LoVo (cell line): ENCODE measurements at places on chromosomes 3 and 15.

DNA sequence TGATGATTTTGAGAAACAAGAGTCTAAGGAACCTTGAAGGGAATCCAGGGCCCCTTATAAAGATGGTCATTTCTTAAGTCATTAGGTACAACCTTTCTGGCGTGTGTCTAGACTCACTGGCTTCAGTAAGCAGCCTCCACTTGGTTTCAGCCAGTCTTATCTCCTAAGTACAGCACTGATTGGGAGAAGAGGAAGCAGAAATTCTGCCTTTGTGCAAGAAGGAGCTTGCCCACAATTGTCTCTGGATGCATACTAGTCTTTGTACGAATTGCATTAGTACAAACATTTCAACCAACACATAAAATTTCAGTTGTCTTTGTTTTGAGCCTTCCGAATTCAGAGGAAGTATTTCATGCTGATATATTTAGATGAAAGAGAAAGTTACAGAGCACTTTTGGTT is 139.4 kb downstream of the SLCO3A1 start:
- DNase-seq = no peak

DNA sequence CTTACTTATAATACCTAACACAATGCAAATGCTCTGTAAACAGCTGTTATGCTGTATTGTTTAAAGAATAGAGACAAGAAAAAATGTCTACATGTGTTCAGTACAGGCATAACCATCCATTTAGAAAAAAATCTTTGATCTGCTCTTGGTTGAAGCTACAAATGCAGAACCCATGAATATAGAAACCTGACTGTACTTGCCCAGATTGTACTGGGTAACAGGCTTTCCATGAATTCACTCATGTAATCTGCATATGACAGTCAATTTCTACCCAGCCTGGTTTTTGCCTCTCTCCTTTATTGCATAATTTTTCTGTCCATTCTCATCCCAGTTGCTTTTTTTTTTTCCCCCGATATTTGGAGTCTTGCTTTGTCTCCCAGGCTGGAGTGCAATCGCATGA is 62.6 kb upstream of the ETV5 start:
- DNase-seq = no peak

DNA sequence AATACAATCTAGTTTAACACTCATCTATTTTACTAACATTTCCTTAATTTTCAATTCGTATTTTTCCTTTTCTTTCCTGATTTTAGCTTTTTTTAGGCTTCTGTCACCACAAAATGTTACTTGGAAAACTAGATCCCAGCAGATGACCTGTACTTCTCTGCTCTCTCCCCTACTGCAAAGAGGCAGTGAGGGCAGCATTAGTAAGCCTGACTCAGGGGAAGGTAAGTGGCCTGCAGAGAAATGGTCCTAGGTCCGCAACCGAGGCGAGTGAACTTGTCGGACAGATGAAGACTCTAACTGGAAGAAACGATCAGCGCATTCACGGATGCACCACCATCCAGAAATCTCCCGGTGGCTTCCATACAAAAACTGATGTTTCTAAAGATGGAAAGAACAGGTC is 20.4 kb downstream of the TMEM43 start:
- DNase-seq = no peak

- peak; percentile 46 for DNase-seq
Measured at GRCh38 chr3:185176750-185177359, 24.0 kb upstream of the C3orf70 start.

DNA sequence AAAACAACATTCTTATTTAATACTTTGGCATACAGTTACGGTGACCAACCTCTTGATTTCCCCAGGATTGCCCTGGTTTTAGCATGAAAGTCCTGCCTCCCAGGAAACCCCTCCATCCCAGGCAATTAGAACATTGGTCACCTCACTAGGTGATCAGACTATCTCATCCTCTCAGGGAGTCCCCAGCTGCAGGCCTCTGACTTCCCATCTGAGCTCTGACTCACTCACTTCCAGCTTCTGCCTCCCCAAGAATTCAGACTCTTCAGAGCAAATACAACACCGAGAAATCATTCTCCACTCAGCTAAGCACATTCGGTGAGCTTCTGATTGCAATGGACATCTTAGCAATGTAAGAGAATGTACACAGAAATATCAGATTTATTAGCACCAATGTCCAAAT is 92.4 kb upstream of the HES1 start:
- no peak for DNase-seq

DNA sequence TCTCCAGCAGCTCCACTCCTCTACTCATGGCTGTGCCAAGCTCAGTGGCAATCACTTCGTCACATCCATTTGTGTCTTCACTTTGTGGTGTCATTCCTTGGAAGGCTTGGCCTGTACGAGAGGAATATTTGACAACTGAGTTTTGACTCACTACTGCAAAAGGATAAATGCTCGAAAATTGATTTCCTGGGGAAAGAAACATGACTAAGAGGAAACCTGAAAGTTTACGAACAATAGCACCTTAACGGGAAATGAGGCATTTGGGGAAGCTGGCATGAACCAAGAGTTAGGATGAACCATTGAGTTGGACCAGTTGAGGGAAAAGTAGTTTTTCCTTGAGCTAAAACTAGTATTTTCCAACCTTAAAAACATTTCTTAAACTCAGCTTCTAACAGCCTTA is 74.2 kb upstream of the ABHD17C start:
- DNase-seq = no peak

GRCh38 chr3:139940622-139941021 is 5.6 kb downstream of the CLSTN2 start:
- DNase-seq = no peak

DNA sequence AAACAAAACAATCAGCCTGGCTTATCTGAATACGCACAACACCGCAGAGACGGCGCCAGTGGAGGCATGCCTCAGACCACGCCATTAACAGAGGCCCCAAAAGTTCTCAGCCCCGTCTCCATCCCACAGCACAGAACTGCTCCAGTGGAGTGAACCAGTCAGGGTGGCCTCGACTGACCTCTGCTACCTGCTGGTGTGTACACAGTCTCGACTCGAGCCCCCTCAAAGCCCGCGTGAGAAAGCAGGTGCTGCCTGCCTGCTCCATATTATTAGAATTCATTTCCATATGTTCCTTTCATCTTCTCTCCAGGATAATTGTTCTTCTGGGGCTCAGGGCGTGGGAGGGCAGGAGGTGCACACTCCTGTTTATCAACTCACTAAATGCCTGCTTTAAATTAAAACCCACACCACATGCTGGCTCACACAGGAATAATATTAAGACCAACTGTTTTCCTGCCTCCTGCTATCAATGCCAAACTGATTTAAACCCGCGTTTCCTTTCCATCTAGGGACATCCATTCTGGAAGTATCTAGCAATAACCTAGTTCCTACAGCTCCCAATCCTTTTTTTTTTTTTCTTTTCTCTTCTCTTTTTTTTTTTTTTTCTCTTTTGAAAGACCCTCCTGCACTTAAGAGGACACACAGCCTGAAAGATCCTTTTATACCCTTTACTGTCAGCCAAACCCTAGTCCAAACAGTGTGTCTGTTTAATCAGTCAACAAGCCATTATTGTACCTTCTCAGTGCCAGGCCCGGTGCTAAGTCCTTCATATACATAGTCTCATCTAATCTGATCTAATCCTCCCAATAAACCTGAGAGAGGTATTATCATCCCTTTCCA is 101.2 kb downstream of the TLE3 start:
- no peak for DNase-seq

- DNase-seq = no peak
Measured at GRCh38 chr3:95356764-95357501, 1294.1 kb downstream of the NSUN3 start.

DNA sequence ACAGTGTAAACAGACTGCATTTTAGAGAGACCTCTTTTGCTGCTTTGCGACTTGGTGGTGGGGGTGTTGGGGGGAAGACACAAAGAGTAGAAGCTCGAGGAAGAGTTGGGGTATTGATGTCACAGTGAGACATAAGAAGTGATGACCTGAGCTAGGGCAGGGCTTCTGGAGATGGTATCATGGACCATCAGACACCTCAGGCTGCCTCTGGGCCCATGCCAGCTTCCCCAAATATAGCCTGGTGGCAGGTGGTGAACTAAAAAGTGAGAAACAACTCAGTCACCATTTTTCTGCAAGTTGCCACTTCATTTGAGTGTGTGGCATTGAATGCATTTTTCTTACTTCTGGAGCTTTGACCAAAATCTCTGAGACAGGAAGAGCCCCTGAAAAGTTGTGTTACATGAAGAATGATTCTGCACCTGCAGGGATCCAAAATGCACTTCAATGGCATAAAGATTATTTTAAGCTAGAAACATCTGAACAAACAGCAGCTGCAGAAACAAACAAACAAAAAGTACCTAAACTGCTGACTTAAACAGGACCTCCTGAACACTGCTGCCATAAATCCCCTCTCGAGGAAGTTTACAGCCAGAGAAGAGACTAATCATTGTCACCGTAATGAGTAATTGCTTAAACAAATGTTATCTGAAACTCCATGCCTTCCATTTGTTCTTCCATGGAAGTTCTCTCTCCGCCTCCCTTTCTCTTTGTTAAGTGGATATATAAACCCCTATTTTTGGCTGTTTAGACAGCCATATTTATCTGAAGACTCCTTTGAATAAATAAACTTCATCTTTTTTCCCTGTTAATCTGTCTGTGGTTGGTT is 15.2 kb upstream of the XIRP1 start:
- DNase-seq = no peak

DNA sequence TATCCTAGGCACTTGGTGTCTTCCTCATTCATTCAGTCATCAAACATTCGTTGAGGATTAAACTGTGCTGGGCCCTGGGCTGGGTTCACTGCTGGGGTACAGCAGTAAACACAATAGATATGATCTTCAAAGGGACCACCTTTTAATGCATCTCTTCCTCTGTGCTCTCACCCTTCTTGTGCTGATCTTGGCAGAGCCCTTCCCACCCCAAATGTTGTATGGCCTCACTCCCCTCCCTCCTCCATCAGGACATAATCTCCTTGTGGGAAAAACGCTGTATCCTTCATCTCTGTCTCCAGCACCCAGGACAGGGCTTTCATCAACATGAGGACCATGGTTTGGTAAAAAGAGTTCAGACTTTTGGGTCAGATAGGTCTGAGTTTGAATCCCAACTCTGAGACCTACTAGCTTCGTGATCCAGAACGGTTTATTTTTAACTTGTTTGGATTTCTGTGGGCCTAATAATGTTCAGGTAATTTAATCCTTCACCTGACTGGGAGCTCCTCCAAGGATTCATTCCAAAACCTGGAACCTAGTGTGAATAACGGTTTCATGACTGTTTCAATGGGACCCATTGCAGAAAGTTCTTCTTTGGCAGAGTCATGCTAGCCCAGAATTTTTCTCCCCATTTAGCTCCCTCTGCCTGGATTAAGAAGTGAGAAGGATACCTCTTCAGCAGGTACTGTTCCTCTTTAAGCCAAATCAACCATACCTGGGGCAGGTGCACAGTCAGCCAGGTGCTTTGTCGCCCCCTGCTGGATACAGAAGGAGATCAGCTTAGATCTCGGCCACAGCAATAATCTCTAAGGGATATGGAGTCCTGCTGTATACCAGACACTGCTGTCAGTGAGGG is 5.2 kb upstream of the WNT7A start:
- DNase-seq = peak; percentile 72

DNA sequence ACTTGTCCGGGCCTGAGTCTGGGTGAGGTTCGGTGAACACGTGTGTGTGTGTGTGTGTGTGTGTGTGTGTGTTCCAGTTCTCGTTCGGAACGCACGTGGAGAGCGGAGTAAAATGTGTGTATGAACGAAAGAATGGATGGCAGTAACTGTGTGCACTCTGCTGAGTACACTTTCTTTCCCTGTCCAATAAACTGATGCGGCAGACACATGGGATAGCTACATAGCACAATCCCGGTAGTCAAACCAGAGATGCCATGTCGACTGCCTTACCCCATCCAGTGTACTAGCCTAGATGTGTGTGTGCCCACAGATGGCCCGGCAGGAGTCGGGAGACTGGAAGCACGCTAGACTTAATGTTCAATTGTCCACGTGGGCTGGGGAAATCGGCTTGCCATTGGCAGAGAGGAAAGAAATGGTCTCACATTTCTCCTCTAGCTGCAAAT is 507 bp upstream of the GOLIM4 start:
- DNase-seq = peak; percentile 78

GRCh38 chr3:49804141-49805041 is 1.3 kb downstream of the INKA1 start:
- DNase-seq = no peak

GRCh38 chr15:76492538-76492937 is 156.0 kb downstream of the ISL2 start:
- DNase-seq = no peak

GRCh38 chr3:194078045-194078821 is 57.7 kb upstream of the HES1 start:
- no peak for DNase-seq

GRCh38 chr3:30607032-30607833 is 832 bp downstream of the TGFBR2 start:
- no peak for DNase-seq

DNA sequence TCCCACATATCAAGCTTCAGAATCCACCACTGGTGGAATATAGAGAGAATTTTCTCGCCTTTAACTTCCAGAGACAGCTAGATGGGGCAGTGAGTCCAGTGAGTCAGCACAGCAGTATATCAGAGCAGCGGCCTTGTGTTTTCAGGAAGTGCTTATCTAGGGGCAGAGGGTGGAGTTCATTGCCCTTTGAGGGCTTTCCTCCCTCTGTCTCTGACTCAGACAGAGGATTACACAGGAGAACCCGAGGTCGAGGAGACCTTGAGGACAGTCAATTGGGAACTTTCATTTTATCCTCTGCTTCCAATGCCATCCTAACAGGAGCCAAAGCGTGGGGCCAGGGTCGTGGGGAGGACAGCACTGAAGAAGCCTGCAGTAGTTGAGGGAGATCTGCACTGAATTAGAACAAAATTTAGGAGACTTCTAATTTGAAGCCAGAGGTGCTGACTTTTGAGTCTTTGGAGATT is 109.6 kb upstream of the UMPS start:
- peak; percentile 84 for DNase-seq

DNA sequence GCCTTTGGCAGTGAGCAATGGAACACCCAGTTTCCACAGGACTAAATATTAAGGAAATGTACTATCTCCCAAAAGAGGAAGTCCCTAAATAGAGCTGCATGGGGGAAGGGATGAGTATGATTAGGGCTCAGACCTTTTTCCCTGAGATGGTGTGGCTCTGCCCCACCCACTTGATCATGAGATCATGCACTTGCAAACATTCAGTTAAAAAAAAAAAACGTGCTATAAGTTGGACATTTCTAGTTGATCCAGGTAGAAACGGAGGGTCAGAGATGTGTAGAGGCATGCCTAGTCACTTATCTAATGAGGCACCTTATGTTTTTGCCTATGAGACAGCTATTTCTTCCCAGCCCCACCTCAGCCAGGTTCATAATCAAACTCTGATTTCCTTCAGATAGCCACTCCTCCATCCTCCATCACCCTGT is 24.5 kb upstream of the SSR3 start:
- DNase-seq = no peak

DNA sequence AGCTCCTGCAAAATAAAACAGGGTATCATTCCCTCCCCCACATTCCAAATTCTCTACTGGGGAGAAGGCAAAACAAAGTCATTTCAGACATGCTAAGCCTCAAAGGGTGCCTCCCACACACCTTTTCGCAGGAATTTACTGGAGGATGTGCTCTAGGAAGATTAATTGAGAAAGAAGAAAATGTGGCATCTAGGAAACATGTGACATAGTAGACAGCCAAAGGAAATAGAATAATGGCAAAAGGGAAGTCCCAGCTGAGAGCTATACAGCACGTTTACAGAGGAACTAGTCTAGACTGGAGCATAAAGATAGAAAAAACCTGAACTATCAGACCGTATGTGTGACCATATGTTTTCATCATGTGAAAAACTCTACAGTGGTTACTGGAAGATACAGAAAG is 58.8 kb upstream of the MELTF start:
- DNase-seq = no peak

GRCh38 chr3:30698549-30698948 is 92.1 kb downstream of the TGFBR2 start:
- DNase-seq = no peak
